H54 (cell line): ENCODE measurements at places on chromosomes 16 and 17.

- DNase-seq, result no peak
These were observed 16.2 kb downstream of the GPRC5B start for GRCh38 chr16:19868421-19868820.

- no peak for DNase-seq
These were observed 45.4 kb downstream of the SNX20 start for GRCh38 chr16:50635505-50636392.

- no peak for DNase-seq
These were observed 157.9 kb downstream of the PITPNC1 start for GRCh38 chr17:67534941-67535340.

DNA sequence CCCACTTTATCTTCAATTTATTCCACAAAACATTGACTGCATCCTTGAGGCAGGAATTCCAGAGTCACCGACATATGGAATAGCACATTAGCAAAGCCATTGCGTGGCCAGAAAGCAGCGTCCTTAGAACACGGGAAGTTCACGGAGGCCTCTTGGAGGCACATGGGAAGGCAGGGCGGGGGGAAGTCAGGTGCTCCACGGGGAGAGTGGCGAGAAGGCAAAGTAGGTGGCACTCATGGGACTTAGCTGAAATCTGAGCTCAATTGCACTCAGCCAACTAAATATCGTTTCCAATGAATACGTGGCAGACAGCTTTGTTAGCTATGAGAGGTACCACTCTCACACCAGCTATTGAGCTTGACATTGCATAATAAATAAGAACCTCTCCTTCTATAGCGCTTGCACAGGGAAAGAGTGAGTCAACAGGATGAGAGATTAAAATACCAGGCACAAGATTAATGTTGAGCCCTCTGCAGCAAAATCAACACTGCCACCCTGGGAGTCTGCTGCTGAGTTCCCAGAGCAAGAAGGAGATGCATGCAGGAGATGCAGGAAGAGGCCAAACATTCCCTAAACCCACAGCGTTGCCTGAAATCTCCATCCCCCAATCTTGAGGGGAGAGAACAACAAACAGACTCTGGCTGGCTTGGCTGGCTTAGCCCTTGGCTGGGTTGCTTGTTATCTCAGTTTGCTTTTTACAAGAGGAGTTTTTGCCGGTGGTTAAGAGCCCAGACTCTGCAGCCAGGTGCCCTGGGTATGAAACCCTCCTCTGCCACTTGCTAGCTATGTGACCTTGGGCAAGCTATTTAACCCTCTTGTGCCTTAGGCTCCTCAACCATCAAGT, 28.8 kb downstream of the ABCC12 start:
- peak; percentile 75 for DNase-seq

DNA sequence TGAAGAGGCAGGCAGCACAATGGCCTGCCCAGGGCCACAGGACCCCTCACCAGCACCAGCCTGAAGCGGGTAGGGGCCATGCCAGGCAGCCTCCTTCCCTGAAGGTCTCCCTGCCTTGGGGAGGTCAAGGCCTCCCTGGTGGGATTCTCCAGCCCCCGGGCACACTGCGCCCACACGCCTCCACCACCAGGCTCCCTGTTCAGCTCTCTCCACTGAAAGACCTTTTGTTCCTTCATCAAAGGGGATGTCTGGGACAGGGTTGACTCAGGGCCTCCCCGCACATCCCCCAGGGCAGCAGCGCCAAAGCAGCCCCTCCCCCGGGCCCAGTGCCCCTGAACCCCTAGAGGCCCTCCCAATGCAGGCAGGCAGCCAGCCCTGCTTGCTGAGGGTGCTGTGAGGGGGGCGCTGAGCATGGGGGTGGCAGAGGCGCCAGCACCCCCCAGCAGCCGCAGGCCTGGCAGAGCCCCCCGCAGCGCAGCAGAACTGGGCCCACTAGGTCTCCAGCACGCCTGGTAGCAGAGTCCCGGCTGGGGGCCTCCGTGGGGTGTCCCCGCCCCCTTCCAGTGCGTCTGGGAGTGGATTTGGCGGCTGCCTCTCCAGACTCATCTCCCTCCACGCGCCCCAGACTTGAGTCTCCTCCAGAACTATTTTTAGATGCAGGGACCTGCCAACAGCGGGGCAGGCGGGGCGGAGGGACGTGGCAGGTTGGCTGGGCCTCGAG, 13.1 kb downstream of the BCAR1 start:
- no peak for DNase-seq

DNA sequence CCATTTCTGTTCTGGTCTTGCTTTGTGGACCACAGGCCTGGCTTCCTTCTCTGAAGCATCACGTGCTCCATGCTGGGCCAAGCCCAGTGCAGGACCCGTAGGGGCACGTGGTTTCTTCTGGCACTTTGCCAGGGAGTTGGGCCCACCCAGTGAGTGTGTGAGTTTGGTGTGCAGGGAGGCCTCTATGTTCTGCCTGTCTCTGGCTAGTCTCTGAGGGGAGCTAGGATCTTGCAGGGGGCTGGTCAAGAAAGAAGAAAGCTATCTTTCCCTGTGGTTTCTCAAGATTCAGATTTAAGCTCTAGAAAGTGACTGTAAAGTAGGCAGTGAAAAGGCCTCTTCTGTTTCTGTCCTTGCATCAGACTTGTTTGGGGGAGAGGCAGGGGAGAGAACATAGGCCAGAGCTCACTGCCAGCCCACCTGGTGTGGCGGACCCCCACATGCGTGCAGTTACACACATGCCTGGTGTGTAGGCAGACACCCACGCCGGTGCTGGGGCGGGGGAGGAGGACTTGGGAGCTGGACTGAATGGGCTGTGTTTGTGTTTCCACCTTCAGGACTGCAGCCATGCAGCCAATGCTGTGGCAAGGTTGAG, 11.8 kb downstream of the LASP1 start:
- no peak for DNase-seq

DNA sequence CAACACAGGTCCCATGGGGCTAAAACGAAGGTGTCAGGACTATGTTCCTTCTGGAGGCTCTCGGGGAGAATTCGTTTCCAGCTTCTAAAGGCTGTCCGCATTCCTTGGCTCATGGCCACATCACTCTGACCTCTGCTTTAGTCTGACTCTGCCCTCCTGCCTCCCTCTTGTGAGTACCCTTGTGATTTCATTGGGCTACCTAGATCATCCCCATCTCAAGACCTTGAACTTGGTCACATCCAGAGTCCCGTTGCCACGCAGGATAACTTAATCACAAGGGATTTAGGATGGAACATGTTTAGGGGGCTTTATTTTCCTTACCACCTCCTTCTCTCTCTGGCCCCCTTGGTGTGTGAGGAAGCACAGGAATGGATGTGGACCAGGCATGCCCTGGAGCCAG, 160.9 kb upstream of the PLCG2 start:
- DNase-seq, result no peak

- no peak for DNase-seq
These were observed 38.4 kb downstream of the RANBP10 start for GRCh38 chr16:67767953-67768352.

DNA sequence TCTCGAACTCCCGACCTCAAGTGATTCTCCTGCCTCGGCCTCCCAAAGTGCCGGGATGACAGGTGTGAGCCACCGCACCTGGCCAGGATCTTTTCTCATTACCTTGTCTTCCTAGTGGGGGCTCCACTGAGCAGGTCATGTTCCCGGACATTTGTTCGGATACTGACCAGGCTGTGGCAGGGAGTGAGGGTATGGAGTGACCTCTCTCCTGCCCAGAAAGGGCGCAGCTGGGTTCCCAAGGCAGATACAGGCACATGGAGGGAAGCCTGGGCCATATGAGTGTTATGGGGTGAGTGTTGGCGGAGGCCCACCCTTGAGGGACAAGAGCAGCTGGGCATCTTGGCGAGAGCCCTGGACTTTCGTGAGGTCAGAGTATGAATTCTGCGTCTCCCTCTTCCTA, 5.5 kb downstream of the SERPINF1 start:
- no peak for DNase-seq
